ENCODE measurements at places on chromosomes 7 and 10.

DNA sequence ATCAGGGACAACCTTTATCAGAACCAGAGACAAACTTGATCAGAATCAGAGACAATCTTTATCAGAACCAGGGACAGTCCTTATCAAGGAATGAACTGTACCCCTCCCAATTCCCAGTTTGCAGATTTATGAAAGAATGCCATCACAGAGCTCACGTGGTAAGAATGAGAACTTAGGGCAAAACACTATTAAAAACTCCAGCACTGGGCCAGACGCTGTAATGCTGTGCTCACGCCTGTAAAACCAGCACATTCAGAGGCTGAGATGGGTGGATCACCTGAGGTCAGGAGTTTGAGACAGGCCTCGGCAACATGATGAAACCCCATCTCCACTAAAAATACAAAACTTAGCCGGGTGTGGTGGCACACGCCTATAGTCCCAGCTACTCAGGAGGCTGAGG lies 85.1 kb upstream of the TNRC18 start:
- no peak for DNase-seq

DNA sequence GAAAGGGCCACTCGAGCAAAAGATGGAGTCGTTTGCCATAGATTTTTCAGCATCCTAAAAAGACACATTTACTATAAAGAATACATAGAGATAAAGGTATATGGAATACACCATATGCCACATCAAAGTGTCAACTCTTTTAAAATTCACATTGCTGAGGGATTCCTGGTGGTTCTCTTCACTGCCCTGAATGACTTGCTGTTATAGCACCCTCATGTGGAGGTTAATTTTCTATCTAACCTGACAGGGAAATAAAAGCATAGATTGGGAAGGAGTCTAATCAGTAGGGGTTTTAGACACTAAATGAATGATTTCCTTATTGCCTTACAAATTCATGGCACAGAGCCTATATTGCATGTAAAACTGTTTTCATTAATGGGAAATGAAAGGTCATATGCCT lies 25.9 kb downstream of the DNAH11 start:
- no peak for DNase-seq

DNA sequence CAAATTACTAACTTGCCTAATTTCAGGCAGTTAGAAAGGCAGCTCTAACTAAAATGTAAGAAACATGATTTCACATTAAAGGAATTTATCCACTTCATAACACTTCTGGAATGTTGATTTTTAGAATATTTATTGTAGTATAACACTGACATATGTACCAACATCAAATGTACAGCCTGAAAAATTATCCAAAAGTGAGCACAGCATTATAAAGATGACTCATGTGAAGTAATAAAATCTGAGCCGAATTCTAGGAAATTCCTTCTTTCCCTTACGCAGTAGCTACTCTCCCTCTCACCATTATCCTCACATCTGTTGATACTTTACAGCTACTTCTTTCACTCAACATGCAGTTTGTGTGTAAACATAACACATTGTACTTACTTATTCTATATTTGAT lies 610.6 kb downstream of the ZWINT start:
- peak; percentile 72 for DNase-seq

GRCh38 chr10:106474876-106475275 lies 689.6 kb downstream of the SORCS1 start:
- no peak for DNase-seq

GRCh38 chr10:61354401-61354975 lies 98.7 kb downstream of the TMEM26 start:
- peak; percentile 5 for DNase-seq

DNA sequence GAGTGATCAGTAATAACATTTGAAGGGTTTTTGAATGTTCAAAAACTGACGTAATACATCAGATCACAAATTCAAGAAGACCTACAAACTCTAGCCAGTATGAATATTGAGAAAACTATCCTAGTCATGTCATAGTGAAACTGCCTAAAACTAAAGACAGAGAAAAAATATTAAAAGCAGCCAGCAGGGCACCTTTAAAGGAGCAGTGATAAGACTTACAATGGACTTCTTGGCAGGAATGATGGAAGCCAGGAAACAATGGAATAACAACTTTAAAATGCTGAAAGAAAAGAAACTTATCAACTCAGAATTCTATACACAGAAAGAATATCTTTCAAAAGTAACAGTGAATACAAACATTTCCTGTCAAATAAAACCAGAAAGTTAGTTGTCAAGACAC lies 78.3 kb upstream of the CTBP2 start:
- DNase-seq: no peak

- DNase-seq: no peak
Observed at GRCh38 chr10:119705434-119705831, 20.4 kb upstream of the INPP5F start.
